ENCODE measurements at places on chromosomes 11 and 22.

GRCh38 chr11:97514446-97514845, 1124.6 kb downstream of the JRKL start:
- no peak for DNase-seq

GRCh38 chr11:33724644-33725035, 11.6 kb downstream of the CD59 start:
- no peak for DNase-seq

- DNase-seq = no peak
Measured at GRCh38 chr22:30873661-30874060, 94.9 kb downstream of the MORC2 start.

- no peak for DNase-seq
Measured at GRCh38 chr11:119647254-119647653, 81.7 kb downstream of the NECTIN1 start.

GRCh38 chr11:92140021-92140420, 84.6 kb upstream of the FAT3 start:
- no peak for DNase-seq
